Renal cortical epithelial cell (primary cell): ENCODE measurements at places on chromosomes 11 and 22. TPM values are rescaled to one million over a fixed set of nuclear protein-coding genes. Genes with fewer than 3 reads are reported as not detected.

- DNase-seq: no peak
Measured at GRCh38 chr11:86068138-86068871, 579 bp downstream of the PICALM start.

GRCh38 chr11:57241353-57241972 lies 4.4 kb upstream of the APLNR start:
- DNase-seq: no peak

- DNase-seq: no peak
Measured at GRCh38 chr11:32781721-32782120, 12.7 kb downstream of the CCDC73 start.

- DNase-seq: peak; percentile 19
Measured at GRCh38 chr22:35076630-35077029, 10.7 kb downstream of the ISX start.

DNA sequence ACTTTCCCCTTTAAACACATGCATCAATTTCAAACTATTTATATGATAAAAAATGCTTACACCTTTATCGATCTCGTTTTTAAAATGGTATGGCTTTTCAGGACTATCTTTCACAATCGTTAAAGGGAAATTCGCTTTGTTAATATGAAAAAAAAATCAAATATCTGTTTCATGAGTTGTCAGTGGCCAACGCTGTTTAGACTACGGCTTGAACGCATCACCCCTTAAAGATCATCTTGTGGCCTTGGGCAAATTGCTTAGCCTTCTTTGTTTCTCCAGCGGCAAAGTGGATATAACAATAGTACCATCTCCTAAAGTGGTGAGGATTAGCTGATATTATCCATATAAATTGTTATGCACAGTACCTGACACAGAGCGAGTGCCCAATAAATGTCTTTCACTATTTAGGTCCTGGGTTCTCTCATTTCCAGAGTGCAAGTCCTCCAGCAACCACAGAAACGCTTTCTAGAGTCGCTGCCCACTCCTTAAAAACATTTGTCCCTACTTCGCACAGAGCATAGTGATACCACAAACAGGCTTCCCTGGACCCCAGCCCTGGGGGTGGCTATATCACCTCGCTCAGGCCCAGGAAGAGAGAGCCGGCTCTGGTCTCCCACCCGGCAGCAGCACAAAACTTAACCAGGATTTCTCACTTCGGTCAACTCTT lies 904 bp downstream of the SLC35F2 start:
- DNase-seq: no peak

The C22orf42 gene
- total RNA-seq: not detected in 2 replicates

The C11orf91 gene
- total RNA-seq: not detected in 2 replicates
